NCI-H1436 (cell line): ENCODE measurements at places on chromosomes 11 and 22.

DNA sequence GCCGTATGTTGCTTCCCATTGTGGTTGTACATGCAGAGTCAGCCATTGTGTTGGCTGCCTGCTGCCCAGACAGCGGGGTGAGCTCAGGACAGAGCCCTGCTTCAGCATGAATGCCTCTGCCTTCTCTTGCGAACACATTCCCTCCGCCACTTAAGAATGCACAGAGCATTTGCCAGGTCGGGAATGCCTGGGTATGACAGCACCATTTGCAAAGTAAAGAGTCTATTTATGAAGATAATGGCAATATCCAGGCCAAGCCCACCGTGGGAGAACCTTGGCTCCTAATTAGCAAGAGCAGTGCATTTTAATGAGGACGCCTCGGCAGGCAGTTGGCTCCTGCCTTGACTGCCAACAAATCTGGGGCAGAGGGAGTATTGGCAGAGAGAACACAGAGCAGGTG lies 62.5 kb upstream of the SORL1 start:
- peak; percentile 55 for DNase-seq

GRCh38 chr11:2205981-2206690 lies 34.5 kb upstream of the TH start:
- no peak for DNase-seq

GRCh38 chr11:2293984-2294925 lies 7.5 kb downstream of the C11orf21 start:
- DNase-seq, result no peak

- no peak for DNase-seq
Observed at GRCh38 chr11:78790784-78791183, 216.1 kb upstream of the NARS2 start.

DNA sequence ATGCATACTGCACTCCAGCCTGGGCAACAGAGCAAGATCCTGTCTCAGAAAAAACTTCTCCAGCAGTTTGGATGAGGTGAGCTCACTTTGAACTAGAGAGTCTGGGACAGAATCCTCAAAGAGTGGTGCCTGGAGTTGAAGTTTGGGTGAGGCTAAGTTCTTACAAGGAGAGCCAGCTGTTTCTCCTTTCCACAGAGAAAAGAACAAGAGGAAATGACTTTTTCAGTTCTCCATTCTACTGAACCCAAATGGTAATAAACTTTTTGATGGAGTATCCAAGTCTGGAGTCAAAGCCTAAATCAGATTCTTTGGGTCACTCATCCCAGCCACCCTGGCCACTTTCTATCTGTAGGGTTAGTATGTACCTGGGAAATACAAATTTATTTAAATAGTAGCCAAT lies 102.7 kb downstream of the TRAF6 start:
- DNase-seq, result no peak

DNA sequence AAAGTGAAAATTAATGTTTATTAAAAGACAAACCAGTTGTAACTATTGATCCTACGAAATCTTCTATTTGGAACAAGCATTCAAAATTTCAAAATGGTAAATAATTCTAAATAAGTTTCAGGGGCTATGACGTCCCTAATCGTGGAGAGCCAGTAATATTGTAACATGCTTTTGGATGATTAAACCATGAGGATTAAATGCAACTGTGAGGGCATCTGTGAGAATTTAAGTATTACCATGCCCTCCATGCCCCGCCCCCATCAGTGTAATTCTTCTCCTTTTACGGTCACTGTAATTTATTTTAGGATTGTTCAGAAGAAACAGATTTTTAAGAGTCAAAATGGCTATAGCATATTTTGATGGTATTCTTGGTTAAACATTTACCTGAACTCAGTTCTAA lies 133.2 kb downstream of the APOL5 start:
- DNase-seq, result no peak

DNA sequence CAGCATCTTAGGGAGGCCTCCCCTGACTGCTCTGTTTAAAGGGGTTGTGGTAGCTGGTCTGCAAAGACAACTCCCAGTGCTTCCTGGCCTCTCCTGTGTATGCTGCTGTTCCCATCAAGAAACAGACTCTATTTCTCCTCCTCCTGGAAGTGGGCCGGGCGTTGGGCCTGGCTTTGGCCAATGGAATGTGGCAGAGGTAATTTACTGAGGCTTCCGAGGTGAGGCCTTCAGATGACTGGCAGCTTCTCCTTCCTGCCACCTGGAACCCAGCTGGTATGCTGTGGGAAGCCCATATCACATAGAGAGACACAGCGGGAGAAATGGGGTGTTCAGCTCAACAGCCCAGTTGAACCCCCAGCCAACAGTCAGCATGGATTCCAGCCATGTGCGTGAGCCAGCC lies 25.1 kb upstream of the EIF3D start:
- no peak for DNase-seq

- DNase-seq, result no peak
Observed at GRCh38 chr11:78081583-78081982, 1.9 kb upstream of the NDUFC2 start.

- DNase-seq, result no peak
Observed at GRCh38 chr11:96051820-96052219, 127.9 kb upstream of the MTMR2 start.

GRCh38 chr22:36814801-36815200 lies 2.0 kb downstream of the PVALB start:
- DNase-seq, result no peak

GRCh38 chr11:83711106-83711527 lies 424.9 kb upstream of the CCDC90B start:
- DNase-seq, result no peak

GRCh38 chr22:43118953-43119458 lies 8.5 kb downstream of the BIK start:
- DNase-seq, result no peak

DNA sequence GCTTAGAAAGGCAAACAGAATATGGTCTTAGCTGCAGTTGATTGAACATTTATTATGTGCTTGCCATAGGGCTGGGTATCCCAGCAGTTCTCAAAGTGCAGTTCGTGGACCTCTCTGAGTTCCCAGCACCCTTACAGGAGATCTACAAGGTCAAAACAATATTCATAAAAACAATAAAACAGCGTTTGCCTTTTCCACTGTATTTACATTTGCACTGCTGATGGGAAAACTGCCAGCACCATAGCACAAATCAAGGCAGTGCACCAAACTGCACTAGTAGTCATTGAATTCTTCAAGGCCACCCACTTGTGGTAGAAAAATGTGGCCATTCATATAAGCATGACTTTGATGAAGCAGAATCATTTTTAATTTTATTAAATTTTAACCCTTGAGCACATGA lies 128.1 kb downstream of the CCDC34 start:
- DNase-seq, result no peak

DNA sequence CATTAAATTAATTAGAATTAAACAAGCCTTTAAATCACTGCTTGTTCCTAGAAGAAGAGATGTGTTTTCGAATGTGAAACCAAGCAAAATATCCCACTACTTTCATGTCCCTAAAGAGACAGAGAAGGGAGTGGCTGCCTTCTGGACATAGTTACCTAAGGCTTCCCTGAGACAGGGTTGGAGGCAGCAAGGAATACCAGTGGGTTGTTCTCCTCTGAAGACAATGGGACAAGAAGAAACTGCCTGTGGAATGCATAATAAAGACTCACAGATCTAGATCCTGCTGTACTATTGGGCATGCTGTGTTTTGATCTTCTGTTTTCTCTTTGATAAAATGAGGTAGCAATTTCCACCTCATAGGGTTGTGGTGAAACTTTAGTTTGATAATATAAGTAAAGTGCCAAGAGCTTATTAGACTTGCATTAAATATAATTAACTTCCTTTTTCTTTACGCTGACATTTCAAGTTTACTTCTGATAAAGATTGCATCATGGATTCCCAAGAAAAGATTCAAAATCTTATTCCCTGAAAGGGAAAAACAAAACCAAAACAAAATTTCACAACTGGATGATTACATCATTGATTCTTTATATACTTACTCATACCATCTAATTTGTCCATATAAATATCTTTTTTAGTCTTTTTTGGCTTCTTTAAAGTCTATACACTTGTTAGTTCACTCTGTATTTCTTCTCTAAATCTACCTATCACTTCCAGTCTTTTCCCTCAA lies 621.3 kb downstream of the ETS1 start:
- no peak for DNase-seq

- no peak for DNase-seq
Observed at GRCh38 chr11:78549624-78550409, 24.8 kb downstream of the NARS2 start.

GRCh38 chr11:68002575-68002937 lies 1.3 kb downstream of the UNC93B1 start:
- DNase-seq, result no peak

- no peak for DNase-seq
Observed at GRCh38 chr22:45845076-45845487, 131.9 kb downstream of the WNT7B start.

DNA sequence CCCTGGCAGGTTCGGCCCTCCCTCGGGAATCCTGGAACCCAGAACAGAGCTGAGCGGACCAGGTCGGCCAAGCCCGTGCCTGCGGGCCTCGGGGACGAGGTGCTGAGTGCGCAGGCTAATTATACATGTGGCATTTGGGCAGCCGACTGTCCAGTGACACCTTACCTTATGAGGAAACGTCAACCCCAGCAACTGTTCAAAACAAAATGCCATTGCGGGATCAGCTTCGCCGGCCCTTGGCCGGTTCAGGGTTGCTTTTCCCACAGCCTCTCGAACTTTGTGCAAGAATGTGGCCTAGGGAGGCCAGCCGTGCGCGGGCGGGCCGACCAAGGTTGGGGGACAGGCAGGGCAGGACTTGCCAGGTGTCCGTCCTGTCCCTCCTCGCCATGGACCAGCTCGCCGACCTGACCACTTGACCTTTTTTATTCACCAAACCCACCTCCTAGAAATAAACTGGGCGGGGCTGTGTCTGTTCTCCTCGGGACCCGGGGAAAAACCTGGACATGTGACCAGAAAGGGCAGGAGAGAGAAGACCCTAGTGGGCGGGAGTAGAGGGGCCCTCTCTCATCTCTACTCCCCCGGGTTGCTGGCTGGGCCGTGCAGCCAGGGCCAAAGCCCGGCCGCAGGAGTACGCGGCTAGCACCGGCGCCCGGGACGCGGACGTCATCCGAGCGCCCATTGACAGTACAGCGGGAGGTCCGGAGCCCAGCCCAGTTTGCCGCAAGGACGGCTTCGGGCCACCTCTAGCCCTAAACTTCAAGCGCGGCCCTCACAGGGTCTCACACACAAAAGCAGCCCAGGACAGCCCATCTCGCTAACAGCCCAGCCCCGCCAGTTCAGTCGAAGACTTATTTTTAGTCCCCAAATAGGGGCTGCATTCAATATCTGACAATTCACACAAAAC lies 134.3 kb upstream of the C11orf58 start:
- no peak for DNase-seq

DNA sequence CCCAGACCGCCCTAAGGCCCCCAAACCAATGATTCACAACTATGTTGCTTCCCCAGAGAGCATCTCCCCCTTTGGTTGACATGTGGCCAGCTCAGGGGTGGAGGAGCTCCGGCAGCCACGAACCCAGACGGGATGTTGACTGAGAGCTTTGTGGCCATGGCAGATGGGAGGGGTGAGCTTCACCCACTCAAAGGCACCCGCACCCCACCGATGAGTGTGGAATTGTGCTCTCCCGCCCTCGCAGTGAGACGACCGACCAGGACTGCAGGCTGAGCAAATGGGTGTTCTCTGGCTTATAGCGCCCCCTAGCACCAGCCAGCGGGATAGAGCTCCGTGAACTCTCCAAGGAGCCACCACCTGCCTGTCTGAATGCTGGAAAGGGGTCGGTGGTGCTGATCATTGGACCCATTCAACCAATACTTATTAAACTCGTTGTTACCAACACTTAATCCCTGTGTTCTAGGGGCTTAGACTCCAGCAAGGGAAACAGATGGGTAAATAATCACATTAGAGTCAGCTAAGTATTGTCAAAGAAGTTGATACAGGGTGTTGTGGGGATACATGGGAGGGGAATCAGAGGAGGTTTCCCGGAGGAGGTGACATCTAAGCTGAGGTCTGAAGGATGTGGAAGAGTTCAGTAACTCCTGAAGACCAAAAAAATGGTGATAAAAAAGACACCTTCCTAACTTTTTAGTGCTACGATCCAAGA lies 4.5 kb upstream of the TIMP3 start:
- DNase-seq, result no peak

GRCh38 chr11:57202281-57202680 lies 20.5 kb downstream of the LRRC55 start:
- no peak for DNase-seq

DNA sequence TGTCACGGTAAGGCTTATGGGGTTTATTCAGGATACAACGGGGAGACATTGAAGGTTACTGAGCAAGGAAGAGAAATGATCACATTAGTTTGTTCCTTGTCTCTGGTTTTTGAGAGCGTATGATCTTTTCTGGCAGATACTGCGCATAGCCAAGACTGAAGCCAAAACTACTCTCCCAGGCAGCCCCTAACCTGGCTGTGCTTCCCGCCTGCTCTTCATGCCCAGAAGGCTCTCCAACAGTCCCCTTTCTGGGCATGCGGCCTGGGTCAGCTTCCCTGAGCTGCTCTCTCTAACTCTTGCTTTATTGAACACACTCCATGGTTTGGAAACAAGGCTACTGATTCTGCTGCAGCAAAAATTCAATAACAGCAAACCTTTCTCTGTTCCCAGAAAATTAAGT lies 306.6 kb downstream of the BUD13 start:
- DNase-seq, result no peak

GRCh38 chr11:72001285-72001684 lies 2.6 kb downstream of the IL18BP start:
- DNase-seq, result no peak

DNA sequence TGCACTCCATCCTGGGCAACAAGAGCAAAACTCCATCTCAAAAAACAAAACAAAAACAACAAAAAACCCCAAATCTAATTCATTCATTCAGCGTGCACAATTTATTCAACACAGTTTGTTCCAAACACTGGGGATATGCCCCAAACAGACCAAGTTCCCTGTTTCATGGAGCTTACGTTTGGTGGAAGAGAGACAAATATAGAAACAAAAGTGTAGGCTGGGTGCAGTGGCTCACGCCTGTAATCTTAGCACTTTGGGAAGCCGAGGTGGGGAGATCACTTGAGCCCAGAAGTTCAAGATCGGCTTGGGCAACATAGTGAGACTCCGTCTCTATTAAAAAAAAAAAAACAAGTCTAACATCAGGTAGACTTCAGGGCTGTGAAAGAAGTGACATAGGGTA lies 52.4 kb downstream of the PTPRJ start:
- DNase-seq, result no peak

- DNase-seq, result no peak
Observed at GRCh38 chr11:94469416-94469815, 24.2 kb downstream of the MRE11 start.
